ENCODE measurements at places on chromosomes 2 and 18.

DNA sequence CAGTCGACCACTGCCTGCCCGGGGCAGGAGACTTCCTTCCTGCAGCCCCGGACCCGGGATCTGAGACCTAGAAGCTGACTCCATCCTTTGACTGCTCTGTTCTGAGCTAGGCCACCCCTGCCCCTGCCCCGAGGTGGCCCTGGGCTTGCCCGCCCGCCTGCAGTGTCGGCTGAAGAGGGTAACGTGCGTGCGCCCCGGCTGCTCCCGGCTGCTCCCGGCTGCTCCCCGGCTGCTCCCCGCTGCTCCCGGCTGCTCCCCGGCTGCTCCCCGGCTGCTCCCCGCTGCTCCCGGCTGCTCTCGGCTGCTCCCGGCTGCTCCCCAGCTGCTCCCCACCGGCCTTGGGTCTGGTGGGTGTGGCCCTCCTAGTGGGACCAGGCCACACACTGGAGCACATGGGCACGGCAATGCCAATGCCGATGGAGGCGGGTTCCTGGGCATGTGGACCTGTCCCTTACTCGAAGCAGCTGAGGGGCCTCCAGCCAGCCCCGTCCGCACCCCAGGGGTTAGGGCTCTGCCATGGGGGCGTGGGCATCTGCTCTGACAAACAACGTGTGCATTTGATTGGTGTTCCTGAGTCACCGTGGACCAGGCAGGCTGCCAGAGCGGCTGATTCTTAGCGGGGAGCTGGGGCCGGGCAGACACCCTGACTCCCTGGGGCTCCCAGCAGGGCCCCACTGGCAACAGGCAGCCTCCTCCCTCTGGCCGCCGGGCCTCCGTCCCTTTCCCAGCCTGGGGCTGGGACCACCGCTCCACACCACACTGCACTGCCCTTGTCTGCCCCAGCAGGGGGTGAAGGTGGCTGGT, 2.0 kb upstream of the GAL3ST2 start:
- no peak for DNase-seq

- DNase-seq = no peak
These were observed 84.9 kb downstream of the MAPK4 start for GRCh38 chr18:50644807-50645206.

GRCh38 chr2:143262389-143262788, 133.2 kb downstream of the ARHGAP15 start:
- no peak for DNase-seq

- DNase-seq = peak; percentile 31
These were observed 58.1 kb downstream of the MAP3K19 start for GRCh38 chr2:134988994-134989605.

GRCh38 chr18:6929370-6930102, 188.1 kb downstream of the LAMA1 start:
- DNase-seq = no peak

DNA sequence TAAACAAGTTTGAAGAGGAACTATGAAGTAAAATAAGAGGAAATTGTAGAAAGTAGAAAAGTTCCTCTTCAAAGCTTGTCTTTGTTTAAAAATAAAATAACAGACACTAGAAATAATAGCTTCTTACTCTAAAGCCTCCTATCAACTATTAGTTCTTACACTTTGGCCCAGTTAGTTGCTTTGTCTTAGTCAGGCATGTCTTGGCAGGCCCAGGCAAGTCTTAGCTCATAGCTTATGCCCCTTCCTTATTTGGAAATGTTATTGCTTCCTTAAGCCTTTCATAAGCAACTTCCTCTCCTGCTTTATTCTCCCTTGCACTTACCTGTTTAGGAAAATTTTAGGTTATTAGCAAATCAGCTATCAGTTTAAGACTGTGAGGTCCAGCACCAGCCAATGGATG, 950.6 kb upstream of the LRATD1 start:
- no peak for DNase-seq

GRCh38 chr2:238163481-238164198, 4.9 kb downstream of the ERFE start:
- DNase-seq = no peak

GRCh38 chr2:19614066-19614465, 255.6 kb upstream of the OSR1 start:
- DNase-seq = no peak

- DNase-seq = no peak
These were observed 2.4 kb upstream of the RIF1 start for GRCh38 chr2:151407281-151407680.

- no peak for DNase-seq
These were observed 132.7 kb downstream of the SCG2 start for GRCh38 chr2:223469270-223470046.

GRCh38 chr2:150429384-150429961, 58.0 kb downstream of the RND3 start:
- DNase-seq = no peak

DNA sequence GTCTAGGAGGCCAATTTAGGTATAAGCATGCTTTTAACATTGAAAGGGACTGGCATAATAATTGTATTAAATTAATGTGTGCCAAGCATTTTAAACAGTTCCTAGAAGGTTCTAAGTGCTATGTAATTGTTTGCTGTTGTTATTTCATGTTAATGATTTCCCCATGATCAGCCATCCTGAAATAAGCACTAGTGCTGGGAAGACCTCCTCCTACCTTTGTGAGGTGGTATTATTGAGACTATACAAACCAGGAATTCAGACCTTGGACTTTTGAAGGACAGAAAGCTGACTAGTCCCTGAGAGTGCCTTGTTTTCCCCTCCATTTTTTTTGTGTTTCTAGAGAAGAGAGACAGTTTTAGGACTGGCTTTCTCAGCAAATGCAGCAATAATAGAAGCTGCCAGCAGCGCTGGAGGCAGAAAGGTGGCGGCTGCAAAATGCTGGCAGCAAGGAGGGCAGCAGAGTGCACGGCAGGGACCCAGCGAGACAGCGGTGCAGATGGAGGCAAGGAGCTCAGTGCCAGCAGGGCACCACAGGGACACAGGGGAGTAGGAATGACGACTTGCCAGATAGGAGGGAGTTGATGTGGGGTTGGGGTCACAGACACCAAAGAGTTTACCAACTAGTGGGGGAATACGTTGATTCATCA, 25.3 kb downstream of the NABP1 start:
- DNase-seq = no peak

DNA sequence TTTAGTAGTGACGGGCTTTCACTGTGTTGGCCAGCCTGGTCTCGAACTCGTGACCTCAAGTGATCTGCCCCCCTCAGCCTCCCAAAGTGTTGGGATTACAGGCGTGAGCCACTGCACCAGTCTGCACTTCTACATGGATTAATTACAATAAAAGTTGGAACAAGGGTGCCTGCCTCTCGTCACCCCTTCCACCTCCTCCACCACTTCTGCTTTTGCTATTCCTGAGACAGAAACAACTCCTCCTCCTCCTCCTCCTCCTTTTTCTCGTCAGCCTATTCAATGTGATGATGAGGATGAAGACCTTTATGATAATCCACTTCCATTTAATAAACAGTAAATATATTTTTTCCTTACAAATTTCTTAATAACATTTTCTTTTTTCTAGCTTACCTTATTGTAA, 35.2 kb downstream of the SRBD1 start:
- no peak for DNase-seq

- no peak for DNase-seq
These were observed 217.9 kb upstream of the PID1 start for GRCh38 chr2:229489016-229489415.

- no peak for DNase-seq
These were observed 886.4 kb upstream of the CDH2 start for GRCh38 chr18:29063346-29063745.

DNA sequence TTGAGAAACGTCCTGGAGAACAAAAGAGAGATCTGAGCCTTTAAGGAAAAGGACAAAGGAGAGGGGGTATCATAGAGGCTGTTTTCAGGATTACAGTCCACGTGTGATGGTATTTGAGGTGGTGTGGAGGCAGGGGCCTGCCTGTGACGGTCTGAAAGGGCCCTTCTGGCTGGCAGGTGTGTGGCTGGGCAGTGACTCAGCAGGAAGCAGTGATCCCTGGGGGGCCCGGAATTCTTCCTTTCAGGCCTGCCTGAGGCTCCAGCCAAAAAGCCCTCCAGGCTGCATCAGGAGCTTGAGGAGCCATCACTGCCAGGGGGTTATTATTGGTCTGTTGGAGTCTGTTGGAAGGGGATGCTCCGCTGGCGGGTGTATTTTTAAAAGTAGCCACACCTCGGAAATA, 97.2 kb upstream of the TMEM18 start:
- DNase-seq = no peak

- DNase-seq = peak; percentile 40
These were observed 85.1 kb upstream of the ACAA2 start for GRCh38 chr18:49898421-49898820.

DNA sequence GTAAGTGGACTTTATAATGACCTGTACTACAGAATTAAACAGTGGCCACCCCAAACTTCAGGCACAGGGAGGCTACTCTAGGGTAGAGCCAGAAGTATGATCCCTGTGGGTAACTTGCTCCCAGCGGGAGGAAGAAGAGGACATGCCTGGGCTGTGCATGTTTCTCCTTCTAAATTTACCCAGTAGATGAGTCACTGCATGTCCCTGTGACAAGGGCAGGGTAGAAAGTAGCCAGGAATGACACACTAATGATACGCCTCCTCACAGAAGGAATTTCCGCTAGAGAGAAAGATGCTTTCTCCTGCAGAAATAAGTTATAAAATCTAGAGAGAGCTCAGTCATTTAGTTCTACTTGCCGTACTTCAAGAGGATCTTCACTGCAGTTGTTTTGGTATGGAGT, 7.5 kb downstream of the ACYP2 start:
- DNase-seq = no peak

DNA sequence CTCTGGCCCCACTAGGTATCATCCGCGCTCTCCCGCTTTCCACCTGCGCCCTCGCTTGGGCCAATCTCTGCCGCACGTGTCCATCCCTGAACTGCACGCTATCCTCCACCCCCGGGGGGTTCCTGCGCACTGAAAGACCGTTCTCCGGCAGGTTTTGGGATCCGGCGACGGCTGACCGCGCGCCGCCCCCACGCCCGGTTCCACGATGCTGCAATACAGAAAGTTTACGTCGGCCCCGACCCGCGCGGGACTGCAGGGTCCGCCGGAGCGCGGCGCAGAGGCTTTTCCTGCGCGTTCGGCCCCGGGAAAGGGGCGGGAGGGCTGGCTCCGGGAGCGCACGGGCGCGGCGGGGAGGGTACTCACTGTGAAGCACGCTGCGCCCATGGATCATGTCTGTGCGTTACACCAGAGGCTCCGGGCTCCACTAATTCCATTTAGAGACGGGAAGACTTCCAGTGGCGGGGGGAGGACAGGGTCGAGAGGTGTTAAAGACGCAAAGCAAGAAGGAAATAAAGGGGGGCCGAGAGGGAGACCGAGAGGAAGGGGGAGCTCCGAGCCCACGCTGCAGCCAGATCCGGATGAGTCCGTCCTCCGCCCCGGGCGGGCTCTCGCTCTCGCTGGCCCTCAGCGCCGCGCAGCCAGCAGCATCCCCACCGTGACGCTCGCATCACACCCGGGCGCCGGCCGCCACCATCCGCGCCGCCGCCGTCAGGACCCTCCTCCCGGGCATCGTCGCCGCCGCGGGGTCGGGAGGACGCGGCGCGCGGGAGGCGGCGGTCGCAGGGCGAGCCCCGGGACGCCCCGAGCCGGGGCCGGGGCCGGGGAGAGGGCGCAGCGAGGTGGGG, 664 bp downstream of the NETO1 start:
- DNase-seq = no peak

DNA sequence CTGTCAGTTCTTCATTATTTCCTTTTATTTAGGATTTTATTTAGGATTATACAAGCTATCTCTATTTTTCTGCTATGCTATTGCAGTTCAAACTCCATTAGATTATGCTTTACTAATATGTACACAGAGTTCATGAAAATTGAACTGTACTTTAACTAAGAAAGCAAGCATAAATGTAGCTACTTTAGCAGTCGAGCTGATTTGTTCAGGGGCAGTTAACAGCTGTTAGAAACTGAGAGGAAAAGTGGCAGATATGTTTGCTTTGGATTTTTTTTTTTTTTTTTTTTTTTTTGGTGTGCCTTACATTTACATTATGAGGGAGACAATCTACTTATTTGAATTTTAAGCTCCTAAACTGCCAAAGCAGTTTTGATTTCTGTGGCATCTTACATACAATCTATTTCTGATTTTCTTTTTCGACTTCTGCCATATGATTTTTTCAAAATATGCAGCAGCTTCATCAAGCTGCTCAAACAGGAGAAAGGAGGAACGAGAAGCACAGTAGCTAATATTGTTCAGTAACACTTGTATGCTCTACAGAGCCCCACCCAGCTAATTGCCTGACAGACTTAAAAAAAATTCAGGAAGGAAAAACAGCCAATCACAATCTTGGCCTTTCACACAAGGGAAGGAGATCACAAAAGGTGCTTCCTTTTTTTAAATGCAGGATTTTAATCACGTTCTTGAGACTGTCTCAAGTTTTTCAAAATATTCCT, 233.4 kb upstream of the SIX3 start:
- DNase-seq = peak; percentile 24

- no peak for DNase-seq
These were observed 800.5 kb downstream of the CBLN2 start for GRCh38 chr18:71743634-71744033.

GRCh38 chr18:74480149-74480651, 16.0 kb upstream of the CNDP2 start:
- DNase-seq = no peak

GRCh38 chr2:120791962-120792297, 56.3 kb downstream of the GLI2 start:
- no peak for DNase-seq

- no peak for DNase-seq
These were observed 30.3 kb upstream of the ZSWIM2 start for GRCh38 chr2:186879312-186879711.

DNA sequence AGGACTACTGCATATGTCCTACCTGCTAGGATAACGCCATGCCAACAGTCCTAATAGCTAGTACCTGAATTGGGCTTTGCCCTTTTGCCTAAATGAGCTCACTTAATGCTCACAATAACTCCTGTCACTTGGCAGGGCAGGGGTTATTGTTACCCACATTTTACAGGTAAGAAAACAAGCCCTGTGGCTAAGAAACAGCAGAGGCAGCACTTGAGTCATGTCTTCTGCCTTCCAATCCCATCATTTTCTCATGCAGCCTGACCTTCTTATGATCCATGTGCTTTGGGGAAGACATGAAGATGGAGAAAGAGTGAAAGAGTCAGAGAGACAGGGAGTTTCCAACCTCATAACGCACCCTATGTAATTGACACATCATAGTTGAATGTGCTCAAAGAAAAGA, 33.6 kb upstream of the LPIN1 start:
- no peak for DNase-seq

- DNase-seq = no peak
These were observed 16.1 kb downstream of the MROH2A start for GRCh38 chr2:233794128-233794658.

DNA sequence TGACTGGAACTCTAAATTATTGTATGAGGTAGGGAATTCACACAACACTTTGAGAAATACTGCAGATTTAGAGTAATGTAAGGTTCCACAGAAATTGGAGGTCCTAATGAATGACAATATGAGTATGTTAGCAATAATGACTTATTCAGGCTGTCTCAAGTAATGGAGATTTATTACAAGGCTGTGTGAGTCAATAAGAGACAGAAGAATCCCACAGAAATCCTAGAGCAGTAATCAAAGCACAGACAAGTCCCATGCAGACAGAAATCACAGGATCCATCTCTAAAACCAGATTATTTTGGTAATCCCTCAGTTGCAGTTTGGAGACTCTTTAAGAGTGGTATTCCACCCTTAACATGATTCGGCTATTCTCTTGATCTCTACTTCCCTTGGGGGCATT, 83.6 kb downstream of the FAM161A start:
- DNase-seq = no peak

GRCh38 chr2:88540346-88540745, 86.9 kb downstream of the EIF2AK3 start:
- no peak for DNase-seq

- DNase-seq = peak; percentile 25
These were observed 3.0 kb downstream of the HPCAL1 start for GRCh38 chr2:10305715-10306114.
